Effector memory CD8-positive, alpha-beta T cell (primary cell): ENCODE measurements at places on chromosomes 1 and 21.

GRCh38 chr1:160308451-160309184, 23.7 kb upstream of the PEX19 start:
- peak overlapping the region; percentile 30 for H3K27ac ChIP-seq
- no peak for DNase-seq
- H3K36me3 ChIP-seq: peaks cover 88% of the 10 kb centered on the region
- no peaks in the 10 kb centered on the region for H3K27me3 ChIP-seq
- no peak overlapping the region for H3K4me3 ChIP-seq

DNA sequence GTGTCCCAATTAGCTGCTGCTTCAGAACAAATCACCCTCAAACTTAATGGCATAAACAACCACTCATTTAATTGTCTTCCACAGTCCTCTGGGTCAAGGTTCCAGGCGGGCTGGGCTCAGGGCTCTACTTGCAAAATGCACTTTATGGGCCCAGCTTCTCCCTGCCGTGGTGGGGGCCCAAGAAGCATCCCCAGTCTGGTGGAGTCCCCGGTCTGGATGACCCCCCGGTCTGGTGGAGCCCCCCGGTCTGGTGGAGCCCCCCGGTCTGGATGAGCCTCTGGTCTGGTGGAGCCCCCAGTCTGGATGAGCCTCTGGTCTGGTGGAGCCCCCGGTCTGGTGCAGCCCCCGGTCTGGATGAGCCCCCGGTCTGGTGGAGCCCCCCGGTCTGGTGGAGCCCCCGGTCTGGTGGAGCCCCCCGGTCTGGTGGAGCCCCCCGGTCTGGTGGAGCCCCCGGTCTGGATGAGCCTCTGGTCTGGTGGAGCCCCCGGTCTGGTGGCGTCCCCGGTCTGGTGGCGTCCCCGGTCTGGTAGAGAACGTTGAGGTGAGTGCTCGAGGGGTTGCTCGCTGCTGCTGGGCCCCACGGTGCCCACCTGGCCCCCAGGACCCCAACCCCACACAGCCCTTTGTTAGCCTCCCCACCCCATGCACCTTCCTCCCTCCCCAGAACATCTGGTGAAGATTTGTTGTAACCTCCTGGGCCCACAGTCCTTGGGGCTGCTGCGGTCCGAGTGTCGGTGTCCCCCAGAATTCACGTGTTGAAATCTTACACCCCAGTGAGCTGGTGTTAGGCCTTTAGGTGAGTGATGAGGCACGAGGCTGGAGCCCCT, 33.8 kb downstream of the POFUT2 start:
- peak overlapping the region; percentile 53 for H3K4me3 ChIP-seq
- DNase-seq: no peak
- no peaks in the 10 kb centered on the region for H3K36me3 ChIP-seq
- peaks cover 19% of the 10 kb centered on the region for H3K4me1 ChIP-seq
- no peak overlapping the region for H3K27ac ChIP-seq

DNA sequence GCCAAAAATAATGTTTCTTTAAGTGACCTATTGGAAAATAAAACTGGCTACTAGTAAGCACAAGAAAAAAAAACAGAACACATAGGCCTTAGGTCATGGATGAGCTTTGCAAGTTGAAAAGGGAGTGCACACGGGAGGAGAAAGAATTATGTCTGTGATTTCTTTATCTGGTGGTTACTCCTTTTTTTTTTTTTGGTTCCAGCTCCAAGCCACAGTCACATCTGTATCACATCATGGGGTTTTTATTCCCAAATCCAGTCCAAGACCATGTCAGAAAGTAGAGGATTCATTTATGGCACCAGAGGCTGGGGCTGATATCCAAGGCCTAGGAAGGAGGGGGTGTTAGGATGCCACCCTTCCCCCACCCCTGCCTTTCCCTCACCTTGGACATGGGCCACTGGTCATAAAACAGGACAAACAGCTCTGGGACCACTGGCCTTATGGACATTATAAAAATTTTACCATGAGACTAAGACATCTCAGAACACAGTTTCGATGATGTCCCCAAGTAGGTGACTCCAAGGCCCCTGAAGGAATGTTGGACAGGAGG, 10.3 kb upstream of the HEYL start:
- no peaks in the 10 kb centered on the region for H3K27me3 ChIP-seq
- H3K36me3 ChIP-seq: no peaks in the 10 kb centered on the region
- peaks cover 4% of the 10 kb centered on the region for H3K4me1 ChIP-seq

GRCh38 chr1:211932231-211932932, 101.8 kb upstream of the LPGAT1 start:
- DNase-seq: no peak
- H3K27ac ChIP-seq: no peak overlapping the region
- H3K36me3 ChIP-seq: no peaks in the 10 kb centered on the region
- H3K4me3 ChIP-seq: no peak overlapping the region
- peaks cover 25% of the 10 kb centered on the region for H3K27me3 ChIP-seq

DNA sequence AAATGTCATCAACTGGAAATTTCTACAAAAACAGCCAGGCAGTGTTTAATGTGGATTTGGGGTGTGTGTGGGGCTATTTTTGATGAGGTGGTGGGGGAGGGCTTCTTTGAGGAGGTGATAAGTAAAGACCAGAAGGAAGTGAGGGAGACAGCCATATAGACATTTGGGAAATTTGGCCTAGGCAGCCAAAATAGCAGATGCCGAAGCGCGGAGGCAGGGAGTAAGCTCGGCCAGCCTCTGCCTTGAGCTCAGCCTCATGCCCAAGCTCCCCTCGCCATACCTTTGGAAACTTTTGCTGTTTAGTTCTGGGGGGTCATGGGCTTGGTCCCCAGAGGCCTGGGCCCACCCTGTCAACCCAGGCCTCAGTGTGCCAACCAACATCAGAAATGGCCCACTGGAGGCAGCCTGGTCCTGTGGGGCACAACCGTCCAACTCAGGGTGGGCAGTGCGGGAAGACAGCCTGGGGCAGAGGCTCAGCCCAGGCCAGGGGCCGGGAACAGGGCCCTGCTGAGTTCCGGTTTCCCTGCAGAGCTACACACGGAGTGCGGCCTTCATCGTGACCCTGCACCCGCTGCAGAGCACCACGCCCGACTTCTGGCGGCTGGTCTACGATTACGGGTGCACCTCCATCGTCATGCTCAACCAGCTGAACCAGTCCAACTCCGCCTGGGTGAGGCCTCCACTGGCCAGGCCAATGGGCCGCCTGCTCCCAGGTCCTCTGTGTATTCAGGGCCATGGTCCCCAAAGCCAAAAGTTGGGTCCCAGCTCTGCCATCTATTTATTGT, 84.0 kb downstream of the PTPRU start:
- no peak for DNase-seq
- H3K4me1 ChIP-seq: no peaks in the 10 kb centered on the region
- H3K27ac ChIP-seq: no peak overlapping the region
- peaks cover 3% of the 10 kb centered on the region for H3K36me3 ChIP-seq
- H3K4me3 ChIP-seq: no peak overlapping the region
- no peaks in the 10 kb centered on the region for H3K27me3 ChIP-seq

DNA sequence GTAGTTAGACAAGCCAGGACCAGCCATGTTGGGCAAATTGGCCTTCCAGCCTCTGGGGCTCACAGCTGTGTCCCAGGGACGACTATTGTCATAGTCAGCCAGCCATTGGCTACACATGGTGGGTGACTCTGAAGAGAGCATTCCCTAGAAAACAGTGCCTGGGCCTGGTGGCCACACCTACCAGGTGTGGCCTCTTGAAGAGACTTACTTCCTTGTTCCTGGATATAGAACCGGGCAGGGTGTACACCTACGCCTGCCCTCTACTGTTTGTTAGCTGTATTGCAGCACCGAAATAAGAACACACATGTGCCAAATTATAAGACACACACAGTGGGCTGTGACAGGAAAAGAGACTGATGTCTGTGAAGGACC, 134.6 kb upstream of the ARHGEF16 start:
- H3K4me1 ChIP-seq: peaks cover 16% of the 10 kb centered on the region
- H3K27ac ChIP-seq: no peak overlapping the region
- H3K27me3 ChIP-seq: peaks cover 5% of the 10 kb centered on the region

GRCh38 chr1:190176776-190177175, 300.9 kb downstream of the BRINP3 start:
- DNase-seq: no peak
- no peaks in the 10 kb centered on the region for H3K4me1 ChIP-seq
- H3K4me3 ChIP-seq: no peak overlapping the region
- no peaks in the 10 kb centered on the region for H3K36me3 ChIP-seq

DNA sequence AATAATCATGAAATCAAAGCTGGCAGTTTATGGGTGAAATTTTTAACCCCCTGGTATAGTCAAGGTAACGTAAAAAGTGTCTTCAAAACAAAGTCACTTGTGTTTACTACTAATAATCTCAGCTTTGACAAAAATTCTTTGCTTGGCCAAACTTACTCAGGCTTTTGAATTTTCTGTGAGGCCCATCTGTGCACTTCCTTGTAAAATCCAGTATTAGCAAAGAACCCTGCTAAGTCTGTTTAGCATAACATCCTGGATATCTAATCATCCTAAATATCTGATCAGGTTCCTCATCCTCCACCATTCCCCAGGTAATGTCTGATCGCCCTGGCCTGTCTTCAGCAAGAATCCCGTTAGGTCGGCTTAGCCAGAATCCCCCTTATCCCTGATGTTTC, 3.0 kb downstream of the LYST start:
- peak overlapping the region; percentile 100 for H3K4me3 ChIP-seq
- no peak overlapping the region for H3K27ac ChIP-seq
- peaks cover 53% of the 10 kb centered on the region for H3K36me3 ChIP-seq
- peaks cover 40% of the 10 kb centered on the region for H3K4me1 ChIP-seq
- DNase-seq: no peak

DNA sequence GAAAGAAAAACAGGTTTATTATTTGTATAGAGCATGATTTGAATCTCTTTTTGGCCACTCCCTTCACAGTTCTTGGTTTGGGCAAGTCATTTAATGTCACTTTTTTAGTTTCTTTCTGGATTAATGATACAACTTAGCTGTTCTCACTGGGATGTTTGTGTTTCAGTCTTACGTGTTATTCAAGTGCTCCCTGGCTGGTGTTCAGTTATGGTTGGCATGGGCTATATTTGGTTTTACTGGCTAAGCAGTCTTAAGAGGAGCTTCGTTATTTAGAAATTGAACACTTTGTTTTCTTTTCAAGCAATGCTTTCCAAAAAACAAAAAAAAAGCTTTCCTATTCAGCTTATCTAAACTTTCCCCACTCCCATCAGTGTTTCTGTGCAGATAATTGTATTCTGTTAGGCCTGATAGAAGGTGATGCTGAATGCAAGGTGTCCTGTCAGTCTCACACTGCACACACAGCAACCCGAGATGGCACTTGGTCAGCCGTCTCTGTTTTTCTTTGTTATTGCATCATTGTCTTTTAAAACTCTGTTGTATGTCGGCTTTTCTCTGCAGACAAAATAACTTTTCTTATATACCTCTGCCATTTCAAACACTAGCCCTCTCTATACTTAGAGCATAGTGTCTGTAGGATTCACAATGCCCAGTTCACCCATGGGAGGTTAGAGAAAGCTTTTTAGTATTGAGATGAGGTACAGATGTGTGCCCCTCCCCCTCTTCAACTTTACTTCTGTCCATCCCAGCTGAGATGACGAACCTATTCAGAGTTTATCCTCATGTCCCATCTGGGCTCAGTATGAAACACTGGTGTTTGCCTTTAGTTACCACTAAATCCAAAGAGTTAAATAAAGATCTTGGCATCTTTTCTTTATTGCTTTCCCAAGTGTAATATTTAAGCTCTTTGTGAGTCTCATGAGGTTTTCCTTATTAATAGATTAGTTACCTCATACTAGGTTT, 80.2 kb downstream of the VPS13D start:
- no peak for DNase-seq
- H3K27ac ChIP-seq: no peak overlapping the region
- H3K27me3 ChIP-seq: no peaks in the 10 kb centered on the region
- H3K4me3 ChIP-seq: no peak overlapping the region
- H3K36me3 ChIP-seq: peaks cover 67% of the 10 kb centered on the region

DNA sequence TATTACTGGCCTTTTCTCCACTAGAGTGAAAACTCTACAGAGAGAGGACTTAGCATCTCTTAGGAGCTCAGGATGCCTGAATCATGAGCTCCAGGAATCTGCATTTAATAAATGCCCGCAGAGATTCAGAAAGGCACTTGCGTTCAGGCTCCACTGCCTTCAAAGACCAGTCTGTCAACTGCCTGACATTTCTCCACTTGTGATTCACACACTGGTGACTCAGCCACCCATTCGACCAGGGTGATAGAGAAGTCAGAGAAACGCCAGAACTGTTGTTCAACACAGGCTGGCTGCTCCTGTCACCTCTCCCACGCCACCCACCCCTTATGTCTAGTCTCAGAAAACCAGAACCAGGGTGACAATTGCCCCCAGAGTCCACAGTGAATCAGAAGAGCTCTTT, 26.9 kb upstream of the LBR start:
- H3K27ac ChIP-seq: peak overlapping the region; percentile 96
- peak; percentile 44 for DNase-seq
- H3K4me1 ChIP-seq: peaks cover 42% of the 10 kb centered on the region
- peaks cover 13% of the 10 kb centered on the region for H3K36me3 ChIP-seq
- peak overlapping the region; percentile 71 for H3K4me3 ChIP-seq
- no peaks in the 10 kb centered on the region for H3K27me3 ChIP-seq
